ENCODE measurements at places on chromosomes 1 and 21.

- H3K4me1 ChIP-seq = peaks cover 4% of the 10 kb centered on the region
- H3K36me3 ChIP-seq = no peaks in the 10 kb centered on the region
- no peak overlapping the region for H3K4me3 ChIP-seq
- no peak for DNase-seq
Measured at GRCh38 chr1:235100194-235100772, 28.4 kb downstream of the TOMM20 start.

DNA sequence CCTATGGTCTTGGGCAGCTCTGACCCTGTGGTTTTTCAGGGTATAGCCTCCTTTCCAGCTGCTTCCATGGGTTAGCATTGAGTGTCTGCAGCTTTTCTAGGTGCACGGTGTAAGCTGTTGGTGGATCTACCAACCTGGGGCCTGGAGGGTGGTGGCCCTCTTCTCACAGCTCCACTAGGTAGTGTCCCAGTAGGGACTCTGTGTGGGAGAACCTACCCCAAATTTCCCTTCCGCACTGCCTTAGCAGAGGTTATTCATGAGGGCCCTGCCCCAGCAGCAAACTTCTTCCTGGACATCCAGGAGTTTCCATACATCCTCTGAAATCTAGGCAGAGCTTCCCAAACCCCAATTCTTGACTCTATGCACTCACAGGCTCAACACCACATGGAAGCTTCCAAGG is 111.0 kb upstream of the C1orf87 start:
- no peaks in the 10 kb centered on the region for H3K4me1 ChIP-seq
- DNase-seq = no peak
- no peaks in the 10 kb centered on the region for H3K27me3 ChIP-seq
- H3K27ac ChIP-seq = no peak overlapping the region

GRCh38 chr1:113283914-113284313 is 106.4 kb upstream of the MAGI3 start:
- DNase-seq = no peak
- H3K27me3 ChIP-seq = no peaks in the 10 kb centered on the region
- no peaks in the 10 kb centered on the region for H3K36me3 ChIP-seq
- peaks cover 21% of the 10 kb centered on the region for H3K4me1 ChIP-seq

DNA sequence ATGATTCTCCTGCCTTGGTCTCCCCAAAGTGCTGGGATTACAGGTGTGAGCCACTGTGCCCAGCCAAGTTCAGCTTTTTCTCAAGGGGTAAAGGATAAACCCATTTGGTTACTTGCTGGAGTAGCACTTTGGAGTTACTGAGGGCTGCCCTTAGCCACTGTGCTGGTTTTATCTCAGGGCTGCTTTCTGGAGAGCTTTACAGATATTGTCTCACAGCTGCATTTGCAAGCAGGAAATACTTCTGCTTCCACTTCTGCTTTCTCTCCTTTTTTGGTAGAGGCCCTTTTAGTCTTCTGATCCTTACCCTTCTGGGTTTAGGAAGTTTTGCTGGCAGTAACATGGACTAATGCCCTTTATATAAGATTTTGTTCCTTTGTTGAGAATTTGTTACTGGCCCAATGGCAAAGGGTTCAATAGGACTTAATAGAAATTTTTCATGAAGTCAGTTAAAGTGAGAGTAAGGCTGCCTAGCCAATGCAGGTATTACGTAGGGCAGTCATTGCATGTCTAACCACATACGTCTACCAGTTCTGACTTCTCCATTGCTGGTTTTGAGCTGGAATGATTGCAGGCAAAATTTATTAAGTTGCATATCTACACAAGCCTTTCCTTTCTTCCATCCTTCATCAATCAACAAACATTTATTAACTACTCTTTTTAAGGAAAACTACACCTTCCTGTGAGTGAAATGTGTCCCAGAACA is 24.4 kb downstream of the CAP1 start:
- no peak overlapping the region for H3K27ac ChIP-seq
- H3K27me3 ChIP-seq = no peaks in the 10 kb centered on the region
- no peak for DNase-seq
- H3K4me1 ChIP-seq = peaks cover under 1% of the 10 kb centered on the region
- no peak overlapping the region for H3K4me3 ChIP-seq
- peaks cover 89% of the 10 kb centered on the region for H3K36me3 ChIP-seq

- no peak overlapping the region for H3K4me3 ChIP-seq
- no peaks in the 10 kb centered on the region for H3K36me3 ChIP-seq
- H3K4me1 ChIP-seq = peaks cover 4% of the 10 kb centered on the region
- no peak overlapping the region for H3K27ac ChIP-seq
Measured at GRCh38 chr1:229089586-229090208, 181.2 kb upstream of the RAB4A start.

All from large intestine (tissue), 12 donors.